ENCODE measurements at places on chromosomes 2 and 18.

GRCh38 chr2:207779523-207779922, 9.8 kb upstream of the FZD5 start:
- DNase-seq: no peak

GRCh38 chr2:133674433-133675331, 106.4 kb upstream of the NCKAP5 start:
- no peak for DNase-seq

- DNase-seq: no peak
Observed at GRCh38 chr2:167653131-167653530, 594.3 kb downstream of the STK39 start.

- DNase-seq: no peak
Observed at GRCh38 chr2:20622296-20622686, 28.6 kb downstream of the HS1BP3 start.

DNA sequence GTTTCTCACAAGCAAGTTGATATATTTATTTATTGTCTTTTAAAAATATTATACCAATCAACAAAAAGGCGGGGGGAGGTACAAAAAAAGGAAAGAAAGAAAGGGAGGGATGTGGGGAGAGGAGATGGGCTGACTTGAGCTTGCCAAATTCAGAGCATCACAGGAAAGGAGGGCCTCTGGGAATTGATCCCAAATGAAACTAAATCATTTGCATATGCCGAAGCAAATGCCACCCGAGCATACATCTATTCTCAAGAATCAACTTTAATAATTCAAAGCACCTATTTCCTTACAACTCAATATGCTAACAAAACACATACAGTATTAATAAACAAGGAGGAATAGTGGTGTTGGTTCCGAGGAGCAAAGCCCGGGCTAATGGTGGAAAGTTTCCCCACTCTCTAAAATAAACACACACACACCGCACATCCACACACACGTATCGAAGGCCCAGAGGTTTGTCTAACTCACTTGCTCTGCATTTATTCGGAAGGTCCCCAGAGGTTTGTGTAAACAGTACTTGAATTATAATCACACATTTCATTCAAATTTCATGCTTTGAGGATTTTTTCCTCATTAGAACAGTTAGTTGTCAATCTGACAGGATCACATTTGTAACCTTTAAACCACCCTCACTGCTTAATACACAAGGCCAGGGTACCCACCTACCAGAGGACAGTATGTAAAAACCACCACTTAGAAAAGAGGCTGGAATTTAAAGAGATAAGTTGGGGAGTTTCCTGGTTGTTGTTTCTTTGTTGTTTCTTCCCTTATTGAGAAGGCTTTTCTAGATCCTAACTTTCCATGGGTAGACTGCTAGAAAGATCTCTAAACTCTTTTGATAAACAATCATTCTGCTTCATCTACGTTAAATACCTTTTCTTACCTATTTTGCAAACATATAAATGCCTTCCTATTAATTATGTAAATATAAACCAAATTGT, 264.7 kb downstream of the TCF4 start:
- no peak for DNase-seq

Data from activated CD8-positive, alpha-beta memory T cell treated with anti-CD3 and anti-CD28 coated beads for 24 hours (primary cell).